ENCODE measurements at places on chromosomes 5 and 9. TPM values are rescaled to one million over a fixed set of nuclear protein-coding genes. Genes with fewer than 3 reads are reported as not detected.

- H3K27ac ChIP-seq: no peak overlapping the region
- no peaks in the 10 kb centered on the region for H3K27me3 ChIP-seq
- no peak for DNase-seq
- no peak overlapping the region for H3K4me3 ChIP-seq
Observed at GRCh38 chr5:15252331-15252730, 247.6 kb upstream of the FBXL7 start.

DNA sequence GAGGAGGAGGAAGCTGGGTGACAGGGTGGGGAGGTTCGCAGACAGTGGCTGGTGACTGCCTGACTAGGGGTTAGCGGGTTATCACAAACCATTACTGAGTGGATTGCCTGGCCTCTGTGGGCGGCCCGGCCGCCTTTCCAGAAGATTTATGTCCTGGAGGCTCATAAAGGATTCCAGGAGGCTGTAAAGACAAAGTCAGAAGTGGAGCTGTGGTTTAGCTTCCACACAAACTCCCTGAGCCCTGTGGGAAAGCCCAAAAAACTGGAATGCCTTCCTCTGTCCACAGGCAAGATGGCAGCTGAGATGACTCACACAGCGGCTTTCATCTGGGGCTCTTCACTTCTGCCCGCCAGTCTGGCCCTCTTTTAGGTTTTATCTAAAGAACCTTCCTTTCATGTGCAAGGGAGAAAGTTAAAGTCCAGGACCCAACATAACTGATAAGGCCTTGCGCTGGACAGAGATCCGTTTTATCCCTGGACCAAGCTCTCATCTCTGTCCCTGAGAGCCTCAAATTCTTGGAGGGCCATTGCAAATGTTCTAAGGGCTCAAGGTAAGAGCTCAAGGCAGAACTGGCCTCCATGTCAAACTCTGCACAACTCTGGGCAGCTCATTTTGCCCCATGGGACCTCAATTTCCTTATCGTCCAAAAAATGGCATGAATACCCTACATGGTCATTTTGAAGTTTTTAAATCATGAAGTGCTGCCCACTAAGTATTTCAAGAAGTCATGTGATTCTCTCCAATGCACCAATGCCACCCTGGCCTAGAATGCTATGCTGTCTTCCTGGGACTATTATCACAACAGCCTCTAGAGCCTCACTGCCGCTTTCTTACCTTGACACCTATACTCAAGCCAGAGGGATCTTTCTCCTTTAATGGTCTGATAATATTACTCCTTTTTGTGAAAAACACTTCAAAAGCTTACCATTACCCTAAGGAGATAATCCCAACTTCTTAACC, 249.4 kb upstream of the TRIM32 start:
- H3K4me3 ChIP-seq: no peak overlapping the region
- no peak overlapping the region for H3K27ac ChIP-seq
- no peak for DNase-seq
- H3K36me3 ChIP-seq: peaks cover 43% of the 10 kb centered on the region

DNA sequence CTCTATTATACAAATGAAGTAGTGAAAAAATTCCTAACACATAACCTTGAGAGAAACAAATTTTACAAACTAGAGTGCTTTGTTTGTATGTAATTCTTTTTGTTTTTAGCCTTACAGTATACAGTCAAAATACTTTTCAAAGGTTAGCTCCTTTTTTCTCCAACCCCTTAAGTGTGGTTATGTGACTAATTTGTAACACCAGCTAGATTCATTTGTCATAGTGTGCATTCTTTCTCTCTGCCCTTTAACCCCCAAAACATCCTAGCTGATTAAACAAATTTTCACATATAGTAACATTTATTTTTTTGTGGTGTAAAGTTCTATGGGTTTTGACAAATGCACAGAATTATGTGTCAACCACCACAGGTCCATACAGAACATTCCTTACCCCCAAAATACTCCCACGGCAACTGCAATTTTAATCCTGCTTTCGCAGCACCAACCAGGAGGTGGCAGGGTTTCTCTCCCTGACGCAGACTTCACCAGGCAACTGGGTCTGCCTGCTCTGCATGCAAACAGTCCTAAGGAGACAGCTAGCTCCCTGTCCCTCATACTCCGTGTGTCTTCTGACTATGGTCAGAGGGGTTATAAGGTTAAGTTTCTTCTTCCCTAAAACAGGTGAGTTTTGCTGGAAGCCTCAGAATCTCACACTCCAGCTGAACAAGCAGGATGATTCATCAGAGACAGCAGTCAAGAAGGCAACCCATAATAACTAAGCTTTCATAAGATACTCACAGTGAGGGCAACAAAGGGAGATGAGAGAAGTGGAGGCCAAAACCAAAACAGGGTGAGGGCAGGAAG, 44.5 kb upstream of the NR5A1 start:
- no peaks in the 10 kb centered on the region for H3K36me3 ChIP-seq

GRCh38 chr9:75027187-75028107, 646 bp downstream of the CARNMT1 start:
- peak overlapping the region; percentile 99 for H3K4me3 ChIP-seq
- H3K27ac ChIP-seq: peak overlapping the region; percentile 97
- peak; percentile 68 for DNase-seq
- H3K27me3 ChIP-seq: no peaks in the 10 kb centered on the region
- H3K4me1 ChIP-seq: peaks cover 35% of the 10 kb centered on the region

GRCh38 chr5:57211039-57211438, 37.2 kb downstream of the GPBP1 start:
- H3K27me3 ChIP-seq: no peaks in the 10 kb centered on the region
- DNase-seq: no peak
- peaks cover 66% of the 10 kb centered on the region for H3K4me1 ChIP-seq
- no peak overlapping the region for H3K27ac ChIP-seq

DNA sequence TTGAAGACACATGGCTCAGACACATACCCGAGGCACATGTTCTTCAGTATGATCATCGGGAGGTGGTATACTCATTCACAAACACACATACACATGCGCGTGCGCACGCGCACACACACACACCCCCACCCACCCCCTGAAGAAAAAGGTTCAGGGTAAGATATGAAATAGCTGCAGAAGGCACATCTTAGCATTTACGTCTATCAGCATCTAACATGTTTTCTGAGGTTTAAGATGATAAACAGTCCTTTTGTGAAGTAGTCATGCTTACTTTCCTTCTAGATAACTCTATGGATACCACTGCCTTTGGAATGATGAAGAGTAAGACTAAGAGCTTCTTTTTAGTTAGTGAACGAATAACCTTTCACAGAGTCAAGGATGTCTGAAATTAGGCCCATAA, 105.1 kb upstream of the GNA14 start:
- H3K36me3 ChIP-seq: peaks cover 12% of the 10 kb centered on the region
- no peak overlapping the region for H3K27ac ChIP-seq
- H3K4me3 ChIP-seq: no peak overlapping the region
- H3K4me1 ChIP-seq: peaks cover 9% of the 10 kb centered on the region
- no peaks in the 10 kb centered on the region for H3K27me3 ChIP-seq

Gene RNF183
- 0.39 TPM for total RNA-seq

- H3K4me3 ChIP-seq: no peak overlapping the region
- no peaks in the 10 kb centered on the region for H3K36me3 ChIP-seq
- peak; percentile 18 for DNase-seq
Observed at GRCh38 chr5:86917117-86917579, 299.4 kb downstream of the COX7C start.

Gene SAPCD2
- total RNA-seq: 6.4 TPM

DNA sequence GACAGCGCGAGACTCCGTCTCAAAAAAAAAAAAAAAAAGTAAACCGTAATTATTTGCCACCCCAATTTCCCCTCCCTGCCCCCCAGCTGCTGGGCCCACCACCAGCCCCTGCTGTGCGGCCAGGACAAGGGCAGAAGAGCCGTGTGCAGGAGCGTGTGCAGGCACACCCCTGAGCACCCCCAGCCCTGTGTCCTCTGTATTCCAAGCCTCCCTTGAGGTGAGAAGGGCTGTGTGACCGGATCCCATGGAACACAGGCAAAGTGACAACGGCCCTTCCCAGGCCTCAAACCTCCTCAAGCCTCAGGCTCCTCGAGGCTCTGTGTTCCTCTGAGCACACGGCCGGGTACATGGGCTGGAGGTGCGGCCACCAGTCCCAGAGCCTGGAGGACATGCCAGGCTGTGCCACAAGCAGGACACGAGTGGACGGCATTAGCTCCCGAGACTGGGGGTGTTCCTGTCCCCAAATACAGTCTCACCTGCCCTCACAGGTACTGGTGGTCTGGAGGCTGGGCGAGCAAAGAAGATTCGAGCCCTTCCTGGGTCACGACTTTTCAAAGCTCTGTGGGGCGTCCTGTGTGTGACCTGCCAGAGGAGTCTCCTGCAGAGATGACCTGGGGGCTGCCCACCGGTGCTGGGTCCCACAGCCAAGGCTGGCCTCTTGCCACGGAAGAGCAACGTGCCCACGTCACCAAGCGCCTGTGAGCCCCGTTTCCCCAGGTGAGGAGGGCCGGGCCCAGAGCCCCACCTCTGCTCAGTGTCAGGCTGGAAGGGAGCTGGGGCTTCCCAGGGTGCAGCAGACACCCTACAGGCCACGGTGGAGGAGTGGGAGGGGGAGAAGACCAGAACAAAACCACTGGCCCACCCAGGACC, 47.1 kb upstream of the SIMC1 start:
- no peak overlapping the region for H3K4me3 ChIP-seq
- peaks cover 6% of the 10 kb centered on the region for H3K4me1 ChIP-seq
- H3K27me3 ChIP-seq: peaks cover 3% of the 10 kb centered on the region
- no peaks in the 10 kb centered on the region for H3K36me3 ChIP-seq
- no peak overlapping the region for H3K27ac ChIP-seq

DNA sequence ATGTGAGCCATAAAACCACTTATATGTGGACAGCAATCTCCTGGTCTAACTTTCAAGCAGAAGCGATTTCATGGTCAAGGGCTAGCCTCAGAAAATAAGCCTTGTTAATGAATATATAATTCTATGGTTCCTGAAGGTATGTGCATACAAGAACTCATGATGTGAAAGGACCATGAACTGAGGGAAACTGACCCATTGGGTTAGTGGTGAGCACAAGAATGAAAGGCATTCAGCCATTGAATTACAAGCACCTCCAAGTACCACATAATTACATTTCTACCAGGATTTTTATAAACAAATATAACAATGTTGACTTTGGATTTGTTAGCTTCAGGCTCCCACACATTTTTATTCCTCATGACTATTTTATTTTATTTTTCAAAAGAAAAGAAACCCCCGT, 459.0 kb downstream of the TLE4 start:
- no peak for DNase-seq
- H3K36me3 ChIP-seq: no peaks in the 10 kb centered on the region
- H3K4me1 ChIP-seq: no peaks in the 10 kb centered on the region
- H3K27me3 ChIP-seq: peaks cover 3% of the 10 kb centered on the region

Gene SERF1B
- 19.5 TPM for total RNA-seq

DNA sequence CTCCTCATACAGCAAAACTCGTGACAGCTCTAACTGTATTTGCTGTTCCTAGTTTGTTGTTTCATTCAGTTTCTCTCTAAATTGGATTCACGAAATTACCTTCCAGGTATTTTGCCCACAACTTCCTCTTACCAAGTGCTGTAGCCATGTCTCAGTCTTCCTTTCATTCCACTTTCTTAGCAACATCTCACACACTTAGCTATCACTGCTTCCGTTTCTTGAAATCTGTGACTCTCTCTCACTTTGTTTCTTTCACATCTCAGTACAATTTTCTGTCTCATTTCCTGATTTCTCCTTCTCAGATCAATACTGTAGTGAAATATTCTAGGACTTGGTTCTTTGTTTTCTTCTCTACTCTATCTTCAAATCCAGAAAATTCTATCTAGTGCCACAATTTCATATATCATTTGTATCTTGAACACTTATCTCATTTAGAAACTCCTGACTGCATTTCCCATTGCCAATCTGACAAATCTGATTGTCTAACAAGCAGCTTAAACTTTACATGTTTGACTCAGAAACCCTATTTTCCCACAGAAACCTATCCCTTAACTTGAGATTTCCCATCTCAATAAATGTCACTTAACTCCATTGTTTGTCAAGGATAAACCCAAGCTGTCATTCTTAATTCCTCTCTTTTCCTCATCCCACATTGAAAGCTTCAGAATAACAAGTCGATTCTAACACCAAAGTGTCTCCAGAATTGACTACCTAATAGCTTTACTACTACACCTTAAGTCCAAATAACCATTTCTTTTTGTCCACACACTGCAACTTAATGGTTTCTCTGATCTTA, 303.1 kb downstream of the CDH12 start:
- H3K4me1 ChIP-seq: no peaks in the 10 kb centered on the region
- H3K36me3 ChIP-seq: no peaks in the 10 kb centered on the region
- no peak overlapping the region for H3K27ac ChIP-seq
- H3K4me3 ChIP-seq: no peak overlapping the region
- H3K27me3 ChIP-seq: no peaks in the 10 kb centered on the region
- no peak for DNase-seq

DNA sequence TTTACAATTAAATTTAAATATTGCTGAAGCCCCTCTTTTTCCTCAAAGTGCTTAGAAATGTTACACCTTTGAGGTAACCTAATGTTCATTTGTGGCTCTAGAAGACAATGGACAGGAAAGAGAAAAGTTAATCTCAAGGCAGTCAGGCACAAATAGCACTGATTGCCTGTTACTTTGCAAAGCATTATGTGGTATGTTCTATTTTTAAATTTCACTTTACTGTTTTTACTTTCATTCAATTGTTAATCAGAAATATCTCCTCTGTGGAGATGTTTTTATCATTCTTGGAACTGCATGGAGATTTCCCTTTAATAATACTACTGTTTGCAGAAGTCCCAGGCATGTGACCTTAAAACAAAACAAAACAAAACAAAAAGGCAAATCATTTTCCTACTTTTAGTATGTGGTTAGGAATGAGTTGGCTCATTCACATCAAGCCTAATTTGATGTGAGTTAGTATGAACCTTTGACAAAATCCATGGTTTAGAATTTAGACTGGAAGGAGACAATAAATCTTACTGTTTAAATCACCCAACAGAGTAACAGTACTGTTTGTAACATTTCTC, 67.5 kb downstream of the CWC27 start:
- no peak for DNase-seq
- peaks cover 23% of the 10 kb centered on the region for H3K36me3 ChIP-seq
- H3K4me3 ChIP-seq: no peak overlapping the region
- no peaks in the 10 kb centered on the region for H3K27me3 ChIP-seq

DNA sequence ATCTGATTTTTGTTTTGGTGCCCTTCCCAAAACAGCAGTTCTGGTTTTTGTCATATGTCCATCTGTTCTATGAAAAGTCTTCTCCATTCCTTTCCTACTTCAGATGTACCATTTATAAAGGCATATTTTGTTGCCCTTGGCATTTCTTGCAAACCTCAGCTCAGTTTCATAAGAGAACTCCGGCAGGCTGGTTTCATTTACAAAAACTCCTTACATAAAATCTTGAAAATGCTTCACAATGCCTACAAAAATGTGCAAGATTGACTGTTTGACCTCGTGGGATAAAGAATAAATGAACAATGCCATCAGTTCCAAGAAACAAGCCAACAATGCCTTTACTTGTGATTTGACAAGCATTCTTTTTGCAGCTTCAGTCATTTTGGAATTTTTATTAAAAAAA, 39.1 kb upstream of the CTNNAL1 start:
- H3K4me3 ChIP-seq: no peak overlapping the region
- no peak overlapping the region for H3K27ac ChIP-seq
- peaks cover 52% of the 10 kb centered on the region for H3K36me3 ChIP-seq
- peaks cover under 1% of the 10 kb centered on the region for H3K4me1 ChIP-seq
- H3K27me3 ChIP-seq: no peaks in the 10 kb centered on the region

Gene PCDHGA7
- not detected for total RNA-seq

All from activated CD4-positive, alpha-beta memory T cell treated with anti-CD3 and anti-CD28 coated beads for 36 hours (primary cell).